Stimulated activated CD8-positive, alpha-beta memory T cell treated with anti-CD3 and anti-CD28 coated beads, Interleukin-4, amount 100 ng/mL, for 48 hours (primary cell): ENCODE measurements at places on chromosomes 2 and 18.

- peak; percentile 20 for DNase-seq
Observed at GRCh38 chr2:96091711-96092572, 24.4 kb downstream of the ADRA2B start.

- DNase-seq = no peak
Observed at GRCh38 chr2:118755384-118755783, 92.1 kb downstream of the EN1 start.

DNA sequence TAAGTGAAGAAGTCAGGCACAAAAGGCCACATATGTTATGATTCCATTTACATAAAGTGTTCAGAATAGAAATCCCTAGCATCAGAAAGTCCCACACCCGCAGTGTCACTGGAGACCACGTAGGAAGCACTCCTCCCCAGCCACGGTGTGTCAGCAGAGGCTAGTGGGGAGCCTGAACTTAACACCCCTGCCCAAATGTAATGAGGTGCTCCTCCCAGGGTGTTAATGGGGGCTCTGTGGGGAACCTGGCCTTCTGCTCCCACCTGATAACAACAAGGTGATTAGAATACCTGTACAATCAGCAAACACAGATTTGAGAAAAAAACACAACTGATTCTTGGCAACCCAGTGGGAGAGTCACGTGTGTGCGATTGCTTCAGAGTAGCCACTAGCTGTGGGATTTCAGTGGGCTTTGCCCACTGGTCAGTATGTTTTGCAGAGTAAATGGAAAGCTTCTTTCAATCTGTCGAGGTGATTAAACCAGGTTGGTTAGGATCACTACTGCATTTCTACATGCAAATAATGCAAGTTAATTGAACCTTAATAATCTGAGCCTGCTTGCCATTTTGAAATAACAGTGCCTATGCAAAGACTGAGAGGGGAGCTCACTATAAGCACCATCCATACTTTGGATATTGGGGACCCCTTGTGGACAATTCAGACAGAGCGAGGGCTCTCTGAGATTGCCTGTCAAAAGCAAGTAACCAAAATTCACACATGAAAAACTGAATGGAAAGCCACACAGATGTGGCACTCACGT is 20.6 kb upstream of the ATRAID start:
- DNase-seq = peak; percentile 42

GRCh38 chr2:39435741-39436591 is 1.1 kb downstream of the MAP4K3 start:
- DNase-seq = no peak

GRCh38 chr18:61348230-61348629 is 15.0 kb downstream of the CDH20 start:
- DNase-seq = no peak
